ENCODE measurements at places on chromosomes 16 and 17. TPM values are rescaled to one million over a fixed set of nuclear protein-coding genes. Genes with fewer than 3 reads are reported as not detected.
A peak's percentile ranks its signal among the peaks of the same experiment; 100 is the strongest.

The TMEM204 gene
- 39.5 TPM for total RNA-seq

The ACE gene
- 9.6 TPM for total RNA-seq

- no peak for DNase-seq
- no peaks in the 10 kb centered on the region for H3K27me3 ChIP-seq
- no peaks in the 10 kb centered on the region for H3K36me3 ChIP-seq
- no peak overlapping the region for H3K4me3 ChIP-seq
These were observed 193.5 kb downstream of the MAF start for GRCh38 chr16:79407005-79407404.

The PDK2 gene
- total RNA-seq: 35.8 TPM

DNA sequence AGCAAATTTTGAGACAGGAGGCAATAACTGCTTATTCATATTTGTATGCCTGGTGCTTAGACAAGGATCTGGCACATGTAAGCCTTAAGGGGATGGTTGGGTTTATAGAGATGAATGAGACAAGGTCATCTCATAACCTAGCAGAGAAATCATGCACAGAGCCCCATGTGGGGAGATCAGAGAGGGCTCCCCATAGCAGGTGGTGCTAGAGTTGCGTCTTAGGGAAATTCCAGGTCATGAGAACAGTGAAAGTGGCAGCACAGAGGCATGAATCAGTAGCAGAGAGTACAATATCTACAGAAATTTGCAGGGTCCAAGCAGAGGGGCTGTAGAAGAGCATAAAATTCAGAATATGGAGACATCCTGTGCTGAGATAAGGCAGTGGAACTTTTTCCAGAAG, 57.3 kb downstream of the SLC6A2 start:
- no peak overlapping the region for H3K27ac ChIP-seq
- H3K27me3 ChIP-seq: no peaks in the 10 kb centered on the region
- no peaks in the 10 kb centered on the region for H3K36me3 ChIP-seq
- H3K4me3 ChIP-seq: no peak overlapping the region
- DNase-seq: no peak

The ADAMTS18 gene
- not detected for total RNA-seq

DNA sequence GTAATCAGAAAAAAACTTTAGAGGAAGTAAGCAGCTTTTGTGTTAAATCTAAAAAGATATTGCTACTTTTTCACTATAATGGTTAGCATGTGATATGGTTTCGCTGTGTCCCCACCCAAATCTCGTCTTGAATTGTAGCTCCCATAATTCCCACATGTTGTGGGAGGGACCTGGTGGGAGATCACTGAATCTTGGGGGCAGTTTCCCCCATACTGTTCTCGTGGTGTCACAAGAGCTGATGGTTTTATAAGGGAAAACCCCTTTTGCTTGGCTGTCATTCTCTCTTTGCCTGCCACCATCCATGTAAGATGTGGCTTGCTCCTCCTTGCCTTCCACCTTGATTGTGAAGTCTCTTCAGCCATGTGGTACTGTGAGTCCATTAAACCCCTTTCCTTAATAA, 117.1 kb downstream of the KCNJ2 start:
- H3K4me1 ChIP-seq: no peaks in the 10 kb centered on the region
- H3K36me3 ChIP-seq: no peaks in the 10 kb centered on the region
- no peak for DNase-seq
- no peak overlapping the region for H3K4me3 ChIP-seq
- no peaks in the 10 kb centered on the region for H3K27me3 ChIP-seq

DNA sequence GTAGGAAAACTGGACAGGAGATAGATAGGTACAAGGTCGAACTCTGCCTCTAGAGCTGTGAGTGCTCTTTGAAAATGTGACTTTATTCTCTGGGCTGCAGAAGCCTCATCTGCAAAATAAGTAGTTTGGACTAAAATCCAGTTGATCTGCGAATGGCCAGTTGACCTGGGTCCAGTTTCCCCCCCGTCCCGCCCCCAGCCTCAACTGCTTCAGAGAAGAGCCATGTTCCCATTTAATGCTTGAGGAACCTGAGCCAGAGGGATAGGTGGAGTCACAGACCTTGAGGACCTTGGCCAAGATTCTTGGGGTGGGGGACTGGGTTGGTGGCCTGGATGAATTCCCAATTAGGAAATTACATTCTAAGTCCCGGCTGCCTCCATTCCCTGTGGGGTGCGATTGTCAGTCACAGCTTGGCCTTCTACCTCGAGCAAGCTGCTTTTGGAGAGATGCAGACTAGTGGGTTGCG, 14.1 kb downstream of the TBX2 start:
- DNase-seq: no peak
- peak overlapping the region; percentile 69 for H3K4me3 ChIP-seq
- H3K4me1 ChIP-seq: peaks cover 72% of the 10 kb centered on the region
- H3K27me3 ChIP-seq: no peaks in the 10 kb centered on the region

The HSD17B1 gene
- 0.50 TPM for total RNA-seq

DNA sequence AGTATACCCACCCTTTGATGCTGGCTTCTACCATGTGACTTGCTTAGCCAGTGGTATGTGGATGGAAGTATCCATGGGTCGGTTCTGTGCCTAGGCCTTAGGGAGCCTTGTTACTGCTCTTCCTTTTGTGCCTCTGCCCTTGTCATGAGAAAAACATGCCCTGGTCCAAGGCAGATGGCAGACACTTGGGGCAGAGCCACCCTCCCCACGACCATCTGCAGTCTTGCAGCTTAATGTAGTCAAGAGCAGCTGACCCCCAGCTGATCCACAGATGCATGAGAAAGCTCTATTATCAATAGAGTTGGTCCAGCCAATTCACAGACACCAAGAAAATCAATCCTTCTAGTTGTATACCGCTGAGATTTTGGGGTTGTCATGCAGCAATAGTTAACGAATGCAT, 95.7 kb downstream of the SLC39A11 start:
- H3K4me3 ChIP-seq: no peak overlapping the region
- no peaks in the 10 kb centered on the region for H3K4me1 ChIP-seq
- H3K27ac ChIP-seq: no peak overlapping the region
- DNase-seq: no peak

GRCh38 chr17:78731904-78732303, 50.2 kb downstream of the CYTH1 start:
- H3K4me3 ChIP-seq: no peak overlapping the region
- no peaks in the 10 kb centered on the region for H3K27me3 ChIP-seq
- peaks cover 43% of the 10 kb centered on the region for H3K4me1 ChIP-seq
- no peak for DNase-seq
- H3K36me3 ChIP-seq: no peaks in the 10 kb centered on the region

GRCh38 chr17:10083864-10084263, 114.5 kb downstream of the GAS7 start:
- no peak overlapping the region for H3K27ac ChIP-seq
- no peaks in the 10 kb centered on the region for H3K36me3 ChIP-seq
- no peak for DNase-seq
- peaks cover 41% of the 10 kb centered on the region for H3K4me1 ChIP-seq
- H3K27me3 ChIP-seq: no peaks in the 10 kb centered on the region

The SLC52A1 gene
- not detected for total RNA-seq

The DNAJA2 gene
- 63.0 TPM for total RNA-seq

DNA sequence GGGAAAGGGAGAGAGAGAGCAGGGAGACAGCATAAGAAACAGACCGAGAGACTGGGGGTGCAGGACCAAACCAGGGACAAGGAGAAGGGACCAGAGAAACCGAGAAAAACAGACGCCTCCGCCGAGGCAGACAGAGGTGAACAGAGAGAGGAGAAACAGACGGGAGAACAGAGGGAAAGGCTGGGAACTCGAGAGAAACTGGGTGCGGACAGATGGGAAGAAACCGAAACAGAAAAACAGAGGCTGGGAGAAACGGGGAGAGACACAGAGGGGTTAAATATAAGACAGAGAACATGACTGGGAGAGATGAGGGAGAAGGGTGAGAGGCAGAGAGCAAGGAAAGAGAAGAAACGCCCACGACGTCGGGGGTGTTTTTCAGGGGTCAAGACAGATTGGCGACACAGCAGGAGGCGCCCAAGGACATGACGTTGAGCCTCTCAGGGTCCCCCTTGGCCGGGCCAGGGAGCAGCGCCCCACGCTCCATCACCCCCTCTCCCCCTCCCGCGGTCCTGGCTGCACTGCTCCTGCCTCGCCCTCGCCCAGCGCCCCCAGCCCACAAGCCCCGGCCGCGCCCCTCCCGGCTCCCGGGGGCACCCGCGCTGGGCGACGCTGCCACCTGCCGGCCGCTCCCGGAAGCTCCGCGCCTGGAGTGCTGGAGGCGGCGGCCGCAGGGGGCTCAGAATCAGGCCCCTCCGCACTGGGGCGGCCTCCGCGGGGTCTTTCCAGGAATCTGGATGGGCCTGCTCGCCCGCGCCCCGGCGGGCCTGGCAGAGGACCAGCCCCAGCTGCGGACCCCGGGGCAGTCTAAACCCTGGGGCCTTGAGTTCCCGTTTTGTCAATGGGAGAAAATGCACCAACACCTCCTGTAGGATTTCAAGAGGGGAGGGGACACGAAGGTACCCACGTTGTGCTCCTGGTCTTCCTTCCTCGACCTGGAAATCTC, 1.3 kb upstream of the TMEM92 start:
- peak overlapping the region; percentile 77 for H3K27ac ChIP-seq
- H3K27me3 ChIP-seq: no peaks in the 10 kb centered on the region
- peak overlapping the region; percentile 62 for H3K4me3 ChIP-seq
- H3K4me1 ChIP-seq: peaks cover 25% of the 10 kb centered on the region

- H3K36me3 ChIP-seq: peaks cover 20% of the 10 kb centered on the region
- DNase-seq: no peak
- no peak overlapping the region for H3K4me3 ChIP-seq
- H3K4me1 ChIP-seq: peaks cover 59% of the 10 kb centered on the region
- no peaks in the 10 kb centered on the region for H3K27me3 ChIP-seq
These were observed 21.5 kb downstream of the PRCD start for GRCh38 chr17:76561332-76561731.

DNA sequence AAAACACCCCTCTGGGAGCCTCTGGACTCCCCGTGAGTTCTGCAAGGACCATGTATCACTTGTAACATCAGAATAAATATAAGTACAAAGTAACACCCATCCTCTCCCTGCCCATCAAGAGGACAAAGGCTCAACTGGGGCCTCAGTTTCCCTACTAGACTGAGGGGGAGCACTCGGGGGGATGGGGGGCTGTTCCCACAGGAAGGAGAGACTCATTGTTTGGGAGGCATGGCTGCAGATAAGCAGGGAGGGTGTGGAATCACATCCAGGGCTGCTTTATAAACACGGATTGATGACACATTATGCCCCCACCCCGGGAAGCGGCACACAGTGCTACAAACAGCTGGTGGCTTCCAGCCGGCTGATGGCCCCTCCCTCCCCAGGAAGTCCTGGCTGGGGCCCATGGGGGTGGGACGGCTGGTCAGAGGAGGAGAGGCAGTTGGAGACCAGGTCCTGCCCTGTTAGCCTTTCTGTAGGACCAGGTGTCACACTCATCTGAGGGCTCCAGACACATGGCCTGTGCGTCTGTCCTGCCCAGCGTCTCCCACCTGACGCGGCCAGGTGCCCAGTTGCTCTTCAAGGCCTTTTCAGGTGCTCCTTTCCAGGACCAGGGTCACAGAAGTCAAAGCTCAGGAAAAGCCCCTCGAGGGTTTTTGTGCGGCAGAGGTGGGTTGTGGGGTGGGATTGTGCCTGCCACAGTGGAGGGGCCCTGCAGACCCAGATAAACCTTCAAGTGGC, 1.3 kb upstream of the MPG start:
- peak overlapping the region; percentile 87 for H3K4me3 ChIP-seq
- H3K36me3 ChIP-seq: peaks cover 21% of the 10 kb centered on the region
- peaks cover 74% of the 10 kb centered on the region for H3K4me1 ChIP-seq

GRCh38 chr16:69329369-69330285, 761 bp downstream of the PDF start:
- DNase-seq: no peak
- peak overlapping the region; percentile 95 for H3K4me3 ChIP-seq
- H3K27ac ChIP-seq: peak overlapping the region; percentile 90

DNA sequence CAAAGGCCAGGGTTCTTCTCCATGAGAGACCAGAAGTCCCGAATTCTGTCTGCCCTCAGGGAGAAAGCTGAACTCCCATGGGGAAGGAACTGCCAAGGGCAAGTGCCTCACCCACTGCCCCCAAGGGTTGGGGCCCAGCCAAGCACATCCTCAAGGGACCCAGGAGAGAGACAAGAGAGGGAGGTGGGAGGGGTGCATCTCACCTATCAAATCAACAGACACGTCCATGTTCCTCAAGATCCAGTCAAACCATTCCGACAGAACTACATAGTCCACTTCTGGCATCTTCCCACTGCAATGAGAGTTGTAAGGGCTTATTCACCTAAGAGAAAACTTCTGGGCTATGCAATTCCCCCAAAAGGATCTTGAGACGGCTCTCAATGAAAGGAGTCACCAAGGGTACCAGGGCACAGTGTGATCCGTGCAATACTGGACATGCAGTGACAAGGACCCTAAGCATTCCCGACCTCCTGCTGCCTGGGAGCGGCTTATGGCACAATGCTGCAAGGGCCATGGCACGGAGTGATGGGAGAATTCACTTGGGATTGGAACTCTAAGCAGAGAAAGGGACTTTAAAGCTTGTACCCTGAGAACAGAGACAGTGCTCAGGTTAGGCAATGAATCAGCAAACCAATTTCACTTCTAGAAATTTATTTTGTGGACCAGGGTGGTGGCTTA, 32.2 kb downstream of the TK2 start:
- H3K4me1 ChIP-seq: peaks cover 85% of the 10 kb centered on the region
- no peak for DNase-seq
- H3K36me3 ChIP-seq: peaks cover 17% of the 10 kb centered on the region
- H3K4me3 ChIP-seq: peak overlapping the region; percentile 21
- no peaks in the 10 kb centered on the region for H3K27me3 ChIP-seq

GRCh38 chr16:57807252-57807967, 5.1 kb upstream of the KIFC3 start:
- no peak for DNase-seq
- peaks cover 49% of the 10 kb centered on the region for H3K4me1 ChIP-seq
- peak overlapping the region; percentile 41 for H3K27ac ChIP-seq

DNA sequence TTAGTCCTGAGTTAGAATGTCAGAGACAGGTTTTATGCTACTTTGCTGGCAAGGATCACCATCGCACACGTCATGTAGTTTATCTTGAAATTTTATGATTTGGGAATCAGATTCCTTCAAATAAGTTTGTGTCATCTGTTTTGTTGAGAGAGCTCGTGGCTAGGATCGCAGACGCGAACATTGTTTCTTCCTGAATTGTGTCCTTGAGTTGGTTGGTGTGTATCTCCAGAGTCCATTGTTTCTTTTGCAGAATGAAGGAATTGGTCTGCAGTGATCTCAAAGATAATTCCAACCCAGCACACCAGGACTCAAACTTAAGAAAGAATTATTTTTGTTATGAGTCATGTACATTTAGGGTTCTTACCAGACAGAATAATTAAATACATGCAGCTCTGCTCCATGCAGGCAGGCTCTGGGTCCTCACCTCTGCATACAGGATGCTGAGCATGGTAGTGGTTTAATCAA, 51.6 kb downstream of the PRKCA start:
- no peaks in the 10 kb centered on the region for H3K27me3 ChIP-seq
- H3K27ac ChIP-seq: no peak overlapping the region
- no peaks in the 10 kb centered on the region for H3K36me3 ChIP-seq
- H3K4me3 ChIP-seq: no peak overlapping the region

- H3K36me3 ChIP-seq: no peaks in the 10 kb centered on the region
- no peaks in the 10 kb centered on the region for H3K27me3 ChIP-seq
- no peak for DNase-seq
- H3K27ac ChIP-seq: no peak overlapping the region
- no peak overlapping the region for H3K4me3 ChIP-seq
- no peaks in the 10 kb centered on the region for H3K4me1 ChIP-seq
These were observed 485.6 kb upstream of the SOX9 start for GRCh38 chr17:71635187-71635586.

The ZNF423 gene
- total RNA-seq: 11.4 TPM

Measured in esophagus muscularis mucosa (tissue), 4 donors.